ENCODE measurements at places on chromosomes 5 and 9. TPM values are rescaled to one million over a fixed set of nuclear protein-coding genes. Genes with fewer than 3 reads are reported as not detected.

The ACTBL2 gene
- 0.07 TPM for total RNA-seq

The GRIA1 gene
- total RNA-seq = not detected

GRCh38 chr5:88396751-88397281 lies 128.2 kb upstream of the TMEM161B start:
- DNase-seq = no peak

DNA sequence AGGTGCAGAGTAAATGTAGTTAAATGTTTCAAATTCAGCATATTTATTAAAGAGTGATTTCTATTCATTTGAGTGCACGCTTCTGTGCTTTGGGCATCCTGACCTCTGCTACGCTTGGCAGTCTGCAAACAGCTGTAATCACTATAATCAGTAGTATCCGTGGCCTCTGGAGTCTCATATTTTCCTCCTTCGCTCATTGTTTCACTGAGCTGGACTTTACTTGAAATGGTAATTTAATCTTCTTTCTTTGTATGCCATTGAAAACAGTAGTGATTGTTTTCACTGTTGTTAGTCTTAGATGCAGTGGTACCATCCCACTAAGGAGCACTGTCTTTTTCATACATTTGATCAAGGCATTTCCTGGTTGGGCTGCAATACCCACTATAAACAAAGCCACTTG lies 43.5 kb upstream of the CAVIN4 start:
- no peak for DNase-seq

DNA sequence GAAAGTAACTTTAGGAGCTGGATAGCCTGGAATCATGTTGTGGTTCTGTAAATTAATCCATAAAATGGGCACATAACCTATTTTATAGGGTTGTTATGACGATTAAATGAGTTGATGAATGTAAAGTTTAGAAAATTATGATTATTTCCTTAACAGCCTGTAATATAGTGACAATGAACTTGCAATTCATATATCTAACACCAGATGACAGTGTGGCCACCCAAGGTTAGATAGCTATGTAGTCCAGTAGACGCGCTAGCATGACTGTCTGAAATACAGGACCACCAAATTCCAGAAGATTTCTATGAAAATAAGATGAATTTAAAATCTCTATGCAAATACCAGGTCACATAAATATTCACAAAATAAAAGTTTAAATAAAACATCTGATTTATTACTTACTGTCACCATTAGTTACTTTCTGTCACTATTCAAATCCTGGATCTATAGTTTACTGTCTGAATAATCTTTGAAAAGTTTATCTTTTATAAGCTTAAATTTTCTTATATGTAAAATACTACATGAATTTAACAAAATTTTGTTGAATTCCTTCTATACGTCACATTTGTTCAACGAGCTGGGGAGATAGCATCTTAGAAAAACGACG lies 26.1 kb upstream of the MACIR start:
- peak; percentile 36 for DNase-seq
